ENCODE measurements at places on chromosomes 4 and X. TPM values are rescaled to one million over a fixed set of nuclear protein-coding genes. Genes with fewer than 3 reads are reported as not detected.

PGK1 gene
- total RNA-seq, result 356 TPM

- no peak for DNase-seq
These were observed 26.4 kb upstream of the TMPRSS11B start for GRCh38 chr4:68271851-68272357.

GNRHR gene
- total RNA-seq, result not detected

- no peak for DNase-seq
These were observed 53.6 kb upstream of the TLR3 start for GRCh38 chr4:186015212-186015817.

DNA sequence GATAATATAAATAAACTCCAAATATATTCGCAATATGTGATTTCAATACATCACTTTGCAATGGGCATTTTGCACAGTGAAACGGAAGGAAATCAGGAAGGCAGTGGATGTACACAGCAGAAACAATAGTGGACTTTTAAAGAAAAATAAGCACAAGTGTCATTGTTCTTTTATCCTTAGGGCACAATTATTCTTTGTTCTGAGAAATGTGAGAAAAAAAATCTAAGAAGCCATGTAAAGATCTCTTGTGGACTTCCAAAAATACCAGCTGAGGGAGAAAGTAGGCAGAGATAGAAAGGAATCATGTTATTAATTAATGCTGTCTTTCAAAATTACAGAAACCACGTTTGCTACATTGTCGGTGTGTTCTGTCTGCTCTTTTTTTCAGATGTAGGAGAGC lies 17.6 kb upstream of the PRRG1 start:
- DNase-seq, result no peak

GRCh38 chr4:184146951-184147350 lies 70.7 kb downstream of the ENPP6 start:
- DNase-seq, result no peak

- no peak for DNase-seq
These were observed 33.9 kb downstream of the PSAPL1 start for GRCh38 chr4:7400671-7401298.

DNA sequence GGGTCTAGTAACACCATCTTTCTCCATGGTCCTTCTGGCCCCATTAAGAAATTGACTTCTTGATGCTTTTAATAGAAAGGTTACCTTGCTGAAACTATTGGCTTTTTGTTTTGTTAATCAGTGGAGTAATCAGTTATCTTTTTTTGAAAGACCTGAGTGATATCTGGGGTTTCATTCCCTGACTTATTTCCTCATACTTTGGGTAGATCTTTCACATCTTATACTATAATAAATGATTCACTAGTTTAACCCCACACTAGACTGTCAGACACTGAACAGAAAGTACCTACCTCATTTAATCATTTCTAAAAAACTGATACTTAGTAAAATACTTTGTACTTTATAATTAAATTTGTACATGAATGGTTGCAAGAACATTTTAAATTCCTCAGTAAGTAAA lies 1021.1 kb downstream of the STIM2 start:
- DNase-seq, result no peak

- DNase-seq, result no peak
These were observed 1301.9 kb downstream of the PCDH7 start for GRCh38 chr4:32022071-32022470.

USP26 gene
- total RNA-seq, result not detected

GRCh38 chr4:129064717-129065116 lies 28.6 kb downstream of the SCLT1 start:
- DNase-seq, result no peak

GRCh38 chr4:77178560-77178959 lies 21.6 kb downstream of the CCNG2 start:
- no peak for DNase-seq

CFAP47 gene
- 1.4 TPM for total RNA-seq

DNA sequence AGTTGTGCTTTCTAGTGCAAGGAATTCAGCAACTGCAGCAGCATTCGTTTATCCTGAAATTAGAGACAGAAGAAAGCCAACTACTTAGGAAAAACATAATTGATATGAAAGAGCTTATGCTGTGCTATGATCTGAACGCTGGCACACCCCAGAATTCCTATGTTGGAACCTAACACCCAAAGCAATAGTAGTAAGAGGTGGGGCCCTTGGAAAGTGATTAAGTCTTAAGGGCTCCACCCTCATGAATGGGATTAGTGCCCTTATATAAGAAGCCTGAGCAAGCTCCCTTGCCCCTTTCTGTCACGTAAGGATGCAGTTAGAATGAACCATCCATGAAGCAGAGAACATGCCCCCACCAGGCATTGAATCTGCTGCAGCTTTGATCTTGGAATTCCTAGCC lies 5.4 kb upstream of the LSM6 start:
- no peak for DNase-seq

GRCh38 chrX:44352758-44353157 lies 9.3 kb upstream of the EFHC2 start:
- no peak for DNase-seq

GRCh38 chr4:138576684-138577083 lies 334.5 kb upstream of the SLC7A11 start:
- no peak for DNase-seq

DNA sequence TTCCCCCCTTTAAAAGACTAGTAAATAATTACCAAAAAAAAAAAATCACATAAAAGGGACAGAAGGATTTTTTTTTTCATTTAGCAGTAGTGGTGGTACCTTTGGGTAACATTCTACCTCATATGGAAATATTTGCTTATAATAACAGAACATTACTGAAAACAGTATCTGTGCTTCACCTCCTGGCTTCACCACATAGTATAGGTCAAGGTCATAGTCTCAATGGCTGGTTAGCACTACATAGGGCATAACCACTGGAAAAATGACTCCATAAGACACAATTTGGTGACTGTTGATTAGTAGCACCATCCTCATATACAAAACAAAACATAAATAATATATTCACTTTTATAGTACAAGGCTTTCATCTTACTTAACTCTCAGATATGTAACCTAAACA lies 34.7 kb downstream of the MANBA start:
- DNase-seq, result no peak

- DNase-seq, result no peak
These were observed 50.1 kb downstream of the RASGEF1B start for GRCh38 chr4:81421346-81422218.

CXorf49 gene
- not detected for total RNA-seq

- no peak for DNase-seq
These were observed 239.9 kb downstream of the MGST2 start for GRCh38 chr4:139905489-139905888.

SLC25A43 gene
- total RNA-seq, result 15.5 TPM

DNA sequence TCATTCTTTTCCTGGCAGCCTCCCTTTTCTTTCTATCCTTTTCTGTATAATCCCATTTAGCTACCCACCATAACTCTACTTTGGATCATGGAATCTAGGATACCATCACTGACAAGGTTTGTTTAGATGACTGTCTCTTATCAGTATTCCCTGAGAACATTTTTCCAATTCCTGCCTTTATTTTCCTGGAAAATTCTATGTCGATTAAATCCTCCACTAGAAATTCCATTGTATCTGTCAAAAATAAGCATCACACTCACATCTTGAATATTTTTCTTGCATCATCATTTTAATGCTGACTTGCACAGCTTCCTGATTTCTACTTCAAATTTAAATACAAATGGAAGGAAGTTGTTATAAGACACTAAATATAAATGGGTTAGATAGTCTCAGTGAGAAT lies 20.2 kb downstream of the TRIM2 start:
- DNase-seq, result no peak

DNA sequence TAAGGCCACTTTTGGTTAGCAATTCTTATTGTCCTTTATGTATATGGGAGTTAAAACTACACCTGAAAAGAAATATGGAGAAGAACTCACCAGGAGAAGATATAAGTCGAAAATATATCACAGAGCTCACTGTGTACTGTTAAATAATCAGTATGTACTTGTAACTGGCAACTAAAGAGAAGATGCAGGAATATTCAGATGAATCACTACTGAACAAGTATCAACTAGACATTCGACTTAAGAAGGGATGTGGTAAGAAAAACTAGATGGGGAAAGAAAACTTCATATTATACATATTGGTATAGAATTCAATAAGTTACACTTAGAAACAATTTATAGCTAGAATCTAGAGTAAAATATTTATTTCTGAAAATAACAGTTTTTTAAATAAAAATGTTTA lies 230.0 kb downstream of the CAMK2D start:
- DNase-seq, result no peak
